CD4-positive, alpha-beta T cell treated with Interleukin-17A for 4 hours (primary cell): ENCODE measurements at places on chromosomes 7 and 10.

GRCh38 chr7:64045301-64046040 is at the start of gene ZNF727:
TSS of gene ZNF727 (plus strand) at chr7:64045434. CDS start at chr7:64045622, 188 bp downstream.
- peak; percentile 27 for DNase-seq

DNA sequence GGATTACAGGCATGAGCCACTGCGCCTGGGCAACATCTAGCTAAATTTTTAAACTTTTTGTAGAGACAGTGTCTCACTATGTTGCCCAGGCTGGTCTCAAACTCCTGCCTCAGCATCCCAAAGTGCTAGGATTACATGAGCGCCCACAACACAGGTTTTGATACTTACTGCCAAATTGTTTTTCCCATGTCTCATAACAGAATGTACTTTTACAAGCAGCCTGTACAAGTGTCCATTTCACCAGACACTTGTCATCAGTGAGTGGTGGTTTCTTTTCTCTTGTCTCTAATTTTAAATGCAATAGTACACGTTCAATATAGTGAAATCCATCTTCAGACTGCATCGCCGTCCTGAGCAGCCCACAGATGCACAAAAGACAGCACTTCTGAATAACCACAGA is 116.4 kb upstream of the LYZL2 start:
- no peak for DNase-seq

DNA sequence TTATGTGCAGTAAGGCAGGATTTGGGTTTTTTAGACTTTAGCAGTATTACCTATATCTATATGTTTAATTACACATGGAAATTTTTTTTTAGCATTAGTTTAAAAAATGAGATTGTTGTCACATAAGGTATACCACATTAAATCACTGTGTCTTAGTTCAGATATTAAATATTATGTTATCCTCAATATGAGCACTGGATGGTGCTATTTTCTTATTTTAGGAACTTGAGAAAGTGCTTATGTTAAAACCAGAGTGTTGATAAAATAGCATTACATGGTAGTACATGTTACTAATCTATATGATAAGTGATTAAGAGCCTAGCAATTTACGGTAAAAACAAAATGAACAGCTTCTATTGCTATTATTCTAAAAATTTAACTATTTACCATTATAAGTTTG is 28.8 kb downstream of the MIOS start:
- no peak for DNase-seq

DNA sequence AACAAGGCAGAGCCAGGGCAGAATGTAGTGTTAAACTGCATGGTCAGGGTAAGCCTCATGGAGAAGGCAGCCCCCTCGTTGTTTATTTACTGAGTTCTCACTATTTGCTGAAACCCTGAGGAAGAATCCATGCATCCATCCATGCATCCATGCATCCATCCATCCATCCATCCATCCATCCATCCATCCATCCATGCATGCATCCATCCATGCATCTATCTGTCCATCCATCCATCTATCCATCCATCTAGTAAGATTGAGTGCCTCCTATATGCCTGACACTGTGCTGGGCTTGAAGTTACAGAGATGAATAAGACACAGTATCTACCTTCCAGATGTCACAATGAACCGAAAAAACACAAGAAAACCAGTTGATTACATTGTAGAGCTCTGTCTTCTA is 201.4 kb upstream of the AGK start:
- DNase-seq, result no peak

- no peak for DNase-seq
Measured at GRCh38 chr7:116955340-116955739, 2.0 kb downstream of the ST7 start.

DNA sequence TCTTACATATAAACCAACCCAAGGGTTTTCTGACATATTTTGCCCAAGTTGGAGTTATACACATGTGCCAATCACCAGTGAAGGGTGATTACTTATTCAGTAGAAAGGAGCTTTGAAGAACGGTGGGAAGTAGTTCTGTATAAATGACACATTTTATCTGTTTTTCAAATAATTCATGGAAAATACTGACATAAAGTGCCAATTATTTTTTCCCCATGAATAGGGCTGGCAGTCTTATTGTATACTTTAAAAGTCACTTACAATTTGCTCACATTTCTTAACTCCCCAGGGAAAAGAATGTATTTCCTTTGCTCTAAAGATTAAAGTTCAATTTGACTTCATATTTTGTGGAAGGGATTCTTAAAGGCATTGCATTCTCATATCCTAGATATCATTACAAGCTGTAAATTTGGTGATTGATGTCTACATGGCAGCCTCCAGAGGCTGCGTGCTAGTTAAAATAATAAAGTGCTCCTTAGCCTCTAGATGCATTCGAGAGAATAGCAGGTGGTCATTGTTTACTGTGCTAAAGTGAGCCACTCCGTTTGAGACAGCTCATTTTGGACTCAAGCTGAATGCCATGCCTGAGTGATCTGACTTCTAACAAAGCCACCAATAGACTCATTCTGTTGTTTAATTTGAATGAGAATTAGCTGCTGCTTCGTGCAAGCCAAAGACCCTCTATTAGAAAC is 148.8 kb upstream of the NRP1 start:
- DNase-seq, result no peak

DNA sequence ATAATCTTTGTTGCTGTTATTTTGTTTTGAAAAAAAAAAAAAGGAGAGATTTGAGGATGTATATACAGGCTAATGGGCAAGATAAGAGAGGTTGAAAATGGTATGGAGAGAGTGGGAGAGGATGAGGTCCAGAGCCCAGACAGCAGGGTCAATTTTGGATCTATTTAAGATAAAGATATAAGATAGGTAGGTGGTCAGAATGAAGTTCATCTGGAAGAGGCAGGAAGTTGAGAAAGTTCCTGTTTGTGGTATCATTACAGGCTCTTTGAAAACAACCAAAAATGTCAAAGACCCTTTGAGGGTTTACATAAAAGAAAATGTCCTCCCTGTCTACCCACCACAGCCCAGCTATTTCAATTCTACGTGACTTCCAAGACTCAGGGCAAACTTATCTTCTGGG is 7.5 kb downstream of the CEP41 start:
- no peak for DNase-seq

GRCh38 chr7:87047-87446 is 105.3 kb upstream of the FAM20C start:
- no peak for DNase-seq

GRCh38 chr7:132656846-132657776 is 80.8 kb upstream of the PLXNA4 start:
- DNase-seq, result no peak

DNA sequence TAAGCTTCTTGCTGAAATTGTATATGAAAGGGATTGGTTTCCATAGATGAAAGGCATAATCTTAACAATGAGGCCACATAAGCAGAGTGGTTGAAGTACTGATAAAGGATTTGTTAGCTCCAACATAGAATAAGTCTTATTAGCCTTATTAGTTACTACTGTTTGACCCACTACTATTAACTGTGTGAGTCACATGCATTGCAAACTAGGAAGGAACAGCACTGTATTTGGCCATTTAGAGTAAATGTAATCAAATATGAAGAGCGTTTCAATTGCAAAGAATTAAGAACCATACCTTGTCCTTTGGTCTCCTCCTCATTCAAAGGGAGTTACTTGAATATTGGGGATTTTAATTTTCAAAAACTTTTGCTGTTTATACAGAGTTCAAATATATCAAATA is 428.9 kb downstream of the MDFIC start:
- DNase-seq, result no peak

GRCh38 chr7:93910076-93910994 is 4.0 kb downstream of the GNGT1 start:
- no peak for DNase-seq

GRCh38 chr7:24591152-24591551 is 17.9 kb downstream of the PALS2 start:
- DNase-seq, result no peak

- DNase-seq, result no peak
Measured at GRCh38 chr7:99196536-99197258, 11.2 kb downstream of the KPNA7 start.

DNA sequence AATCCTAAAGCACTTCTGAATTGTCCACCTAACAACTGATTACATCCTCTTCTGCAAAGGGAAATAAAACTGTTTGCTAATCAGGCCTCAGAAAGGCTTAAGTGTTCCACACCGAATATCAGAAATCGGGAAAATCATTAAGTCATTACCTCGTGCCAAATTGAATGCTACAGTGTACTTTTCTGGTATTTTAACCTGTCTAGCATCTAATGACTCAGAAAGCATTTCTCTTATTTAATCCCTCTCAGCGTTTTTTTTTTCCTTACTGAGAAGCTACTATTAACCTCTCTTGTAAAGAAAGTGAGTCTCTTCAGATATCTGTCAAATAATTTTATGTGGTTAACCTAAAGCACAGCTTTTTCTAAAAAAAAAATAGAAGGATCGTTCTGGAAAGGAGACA is 28.6 kb downstream of the VIM start:
- DNase-seq, result no peak

GRCh38 chr10:75187961-75188426 is 22.6 kb upstream of the VDAC2 start:
- peak; percentile 76 for DNase-seq

DNA sequence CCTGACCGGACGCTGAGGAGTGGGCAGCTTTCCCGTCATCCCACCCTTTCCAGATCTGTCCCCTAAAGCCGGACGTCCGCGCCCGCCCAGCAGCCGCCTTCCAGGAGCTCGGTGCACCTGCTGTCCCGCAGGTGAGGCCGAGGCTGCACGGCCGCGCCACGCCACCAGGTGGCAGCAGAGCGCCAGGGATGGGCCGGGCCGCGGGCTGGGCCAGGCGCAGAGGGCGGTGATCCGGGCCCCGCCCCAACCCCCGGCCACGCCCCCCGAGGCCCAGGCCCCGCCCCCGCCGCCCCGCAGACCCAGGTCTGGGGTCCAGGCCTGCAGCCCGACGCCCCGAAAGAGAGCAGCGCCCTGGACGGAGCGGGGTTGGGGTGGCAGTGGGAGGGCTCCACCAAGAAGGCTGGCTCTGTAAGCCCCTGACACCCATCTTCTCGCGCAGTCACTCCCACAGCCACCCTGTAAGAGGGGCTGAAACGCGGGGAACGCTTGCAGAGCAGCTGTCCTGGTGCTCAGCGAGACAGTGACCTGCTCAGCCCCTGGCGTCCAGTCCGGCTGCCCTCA is 32.2 kb downstream of the FOXL3 start:
- peak; percentile 88 for DNase-seq

- no peak for DNase-seq
Measured at GRCh38 chr7:158325530-158326381, 261.9 kb downstream of the PTPRN2 start.

DNA sequence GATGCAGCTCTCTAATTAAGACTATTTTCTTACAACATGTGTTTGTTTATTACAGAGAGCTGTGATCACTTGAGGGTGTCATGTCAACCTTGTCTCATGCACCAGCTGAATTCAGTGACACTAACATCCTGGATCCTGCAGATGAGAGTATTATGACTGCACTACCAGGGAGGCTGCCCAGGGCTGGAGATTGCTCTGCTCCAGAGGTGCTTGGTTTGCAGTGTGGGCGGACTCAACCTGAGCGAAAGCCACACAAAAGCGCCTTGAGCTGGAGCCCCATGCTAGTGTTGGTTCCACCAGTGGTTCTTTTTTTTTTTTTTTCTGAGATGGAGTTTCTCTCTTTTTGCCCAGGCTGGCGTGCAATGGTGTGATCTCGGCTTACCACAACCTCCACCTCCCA is 33.8 kb upstream of the ATXN7L1 start:
- DNase-seq, result peak; percentile 13
